Stimulated activated CD8-positive, alpha-beta memory T cell treated with anti-CD3 and anti-CD28 coated beads, Interleukin-4, amount 100 ng/mL, for 4 hours (primary cell): ENCODE measurements at places on chromosomes 4 and X.

- no peak for DNase-seq
Observed at GRCh38 chrX:154748712-154749339, 2.1 kb downstream of the GAB3 start.

- DNase-seq = no peak
Observed at GRCh38 chrX:68686097-68686977, 38.9 kb downstream of the STARD8 start.

- no peak for DNase-seq
Observed at GRCh38 chr4:1290165-1290977, 680 bp downstream of the MAEA start.

DNA sequence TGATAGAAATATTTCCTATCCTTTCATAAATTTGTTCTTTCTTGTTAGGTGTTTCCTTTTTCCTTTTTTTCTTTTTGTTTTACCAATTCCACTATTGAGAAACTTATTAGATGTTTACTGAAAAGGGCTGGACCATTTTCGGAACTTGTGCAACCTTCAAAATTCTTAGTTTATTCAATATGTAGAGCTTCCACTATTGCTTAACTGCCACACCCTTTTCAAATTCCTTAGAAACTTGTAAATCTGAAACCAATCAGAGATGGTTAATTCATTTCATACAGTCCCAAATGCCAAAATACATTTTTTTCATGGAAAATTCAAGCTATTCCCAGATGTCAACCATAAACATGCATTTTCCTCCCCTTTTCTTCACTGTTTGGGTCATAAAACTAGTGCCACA, 66.1 kb upstream of the SLC39A8 start:
- no peak for DNase-seq

DNA sequence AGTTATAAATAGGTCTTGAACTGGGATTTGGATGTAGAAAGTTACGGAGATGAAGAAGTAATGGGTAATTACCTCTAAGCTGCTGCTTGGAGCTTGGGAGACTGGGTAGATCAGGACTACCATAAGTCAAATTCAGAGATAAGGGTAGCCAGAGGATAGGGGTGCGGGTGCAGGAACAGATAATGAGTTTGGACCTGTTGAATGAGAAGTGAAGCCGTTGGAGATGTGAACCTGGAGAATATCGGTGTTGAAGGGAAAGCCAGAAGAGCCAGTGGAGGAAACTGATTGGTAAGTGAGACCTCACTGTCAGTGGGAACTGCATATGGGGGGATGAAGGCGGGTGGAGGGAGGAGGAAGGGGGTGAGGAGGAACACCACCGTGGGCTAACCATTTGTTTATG, 618 bp upstream of the FOXO4 start:
- DNase-seq = no peak

DNA sequence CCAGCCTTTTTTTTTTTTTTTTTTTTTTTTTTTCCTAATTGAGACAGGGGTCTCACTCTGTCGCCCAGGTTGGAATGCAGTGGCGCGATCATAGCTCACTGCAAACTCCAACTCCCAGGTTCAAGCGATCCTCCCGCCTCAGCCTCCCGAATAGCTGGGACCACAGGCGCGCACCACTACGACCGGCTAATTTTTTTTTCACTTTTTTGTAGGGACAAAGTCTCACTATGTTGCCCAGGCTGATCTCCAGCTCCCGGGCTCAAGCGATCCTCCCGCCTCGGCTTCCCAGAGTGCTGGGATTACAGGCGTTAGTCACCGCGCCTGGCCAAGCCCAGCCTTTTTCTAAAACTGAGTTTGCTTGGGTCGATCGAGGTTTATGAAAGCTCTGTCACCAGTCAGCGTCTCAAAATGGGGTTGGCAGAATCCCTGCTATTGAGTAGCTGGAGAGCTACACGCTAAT, 1.3 kb upstream of the OTUD5 start:
- DNase-seq = no peak

DNA sequence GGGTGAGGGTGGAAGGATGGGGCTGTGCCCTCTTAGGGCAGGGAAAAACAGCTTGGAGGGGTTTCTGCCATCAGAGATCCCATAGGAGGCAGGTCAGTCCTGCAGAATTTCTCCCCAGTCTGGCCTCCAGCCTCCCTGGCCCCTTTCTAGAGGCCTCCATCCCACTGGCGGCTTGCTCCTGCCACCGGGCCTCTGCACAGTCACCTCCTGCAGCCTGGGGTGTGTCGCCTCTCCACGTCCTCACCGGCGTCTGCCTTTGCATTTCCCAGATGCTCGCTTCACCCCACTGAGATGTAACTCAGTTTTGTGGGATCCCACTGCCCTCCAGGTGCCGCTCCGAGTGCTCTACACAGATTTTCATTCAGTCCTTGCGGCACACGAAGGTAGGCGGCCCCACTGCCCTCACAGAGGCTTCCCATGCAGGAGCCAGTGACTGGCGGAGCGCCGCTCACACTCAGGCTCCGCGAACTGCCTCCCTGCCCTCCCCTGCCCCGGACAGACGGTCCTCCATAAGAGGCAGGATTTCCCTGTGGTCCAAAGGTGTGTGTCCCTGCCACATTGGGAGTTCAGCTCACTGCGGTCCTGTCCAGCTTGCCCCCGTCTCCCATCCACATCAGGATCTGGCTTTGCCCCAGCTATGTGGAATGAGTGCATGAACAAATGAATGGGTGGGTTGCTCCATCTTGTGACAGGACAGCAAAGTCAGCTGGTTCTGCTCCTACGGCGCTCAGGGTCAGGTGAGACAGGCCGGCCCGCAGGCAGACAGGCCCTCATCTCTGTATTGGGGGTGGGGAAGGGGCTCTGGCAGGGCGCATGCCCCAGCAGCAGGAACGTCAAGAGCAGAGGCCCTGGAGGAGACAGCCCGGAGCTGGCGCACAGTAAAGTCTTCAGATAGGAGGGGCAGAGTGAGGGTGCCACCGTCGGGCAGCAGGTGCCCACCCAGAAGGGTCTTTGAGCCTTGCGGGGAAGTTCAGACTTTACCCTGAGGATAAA, 2.7 kb upstream of the TMEM271 start:
- DNase-seq = no peak

GRCh38 chr4:167642250-167642649, 408.0 kb upstream of the SPOCK3 start:
- DNase-seq = no peak

DNA sequence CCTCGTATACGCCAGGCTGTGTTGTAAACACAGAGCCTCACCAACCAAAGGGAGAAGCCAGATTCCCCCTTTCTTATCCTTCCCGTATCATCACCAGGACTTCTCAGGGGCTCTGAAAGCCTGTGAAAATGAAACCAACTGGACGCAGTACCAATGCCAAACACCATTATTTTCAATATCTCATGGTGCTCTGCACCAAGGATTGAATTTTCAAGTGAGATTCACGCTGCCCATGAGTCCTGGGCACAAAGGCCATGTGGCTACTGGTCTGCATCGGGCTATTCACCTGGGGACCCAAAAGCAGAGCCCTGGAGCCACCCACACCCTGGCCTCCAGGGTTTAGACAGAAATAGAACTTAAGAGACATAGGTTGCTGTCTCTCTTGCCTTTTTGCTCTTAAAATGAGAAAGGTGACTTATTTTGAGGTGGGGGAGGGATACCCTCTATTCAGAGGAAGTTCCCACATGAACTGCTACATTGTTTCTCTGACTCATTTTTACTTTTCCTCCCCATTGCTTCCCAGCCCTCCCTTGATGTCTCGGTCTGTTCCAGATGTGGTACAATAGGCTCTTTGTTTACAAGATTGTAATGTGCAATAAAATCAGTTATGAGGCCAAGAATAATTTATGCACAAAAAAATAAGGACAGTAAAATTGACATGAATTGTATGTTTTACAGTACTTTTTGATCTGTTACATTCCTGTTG, 55.4 kb downstream of the MAML3 start:
- DNase-seq = no peak

DNA sequence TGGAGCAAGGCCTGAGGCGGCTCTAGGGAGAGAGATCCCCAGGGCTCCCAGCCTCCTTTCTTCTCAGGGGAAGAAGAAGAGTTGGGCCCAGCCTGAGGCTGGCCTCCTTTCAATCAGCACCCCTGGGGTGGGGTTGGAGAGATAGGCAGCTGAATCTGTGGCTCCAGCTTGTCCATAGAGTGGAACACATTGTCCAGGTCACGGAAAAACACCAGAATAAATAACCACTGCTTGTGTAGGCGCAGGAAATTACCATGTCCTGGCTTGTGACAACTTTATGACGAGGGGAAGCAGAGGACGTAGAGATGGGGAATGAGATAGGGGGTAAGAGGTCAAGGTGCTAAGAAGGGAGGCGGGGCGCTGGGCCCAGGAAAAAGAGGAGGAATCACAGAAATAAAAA, 80.8 kb upstream of the EFNB1 start:
- DNase-seq = no peak

- DNase-seq = no peak
Observed at GRCh38 chr4:4836044-4836443, 23.4 kb upstream of the MSX1 start.

DNA sequence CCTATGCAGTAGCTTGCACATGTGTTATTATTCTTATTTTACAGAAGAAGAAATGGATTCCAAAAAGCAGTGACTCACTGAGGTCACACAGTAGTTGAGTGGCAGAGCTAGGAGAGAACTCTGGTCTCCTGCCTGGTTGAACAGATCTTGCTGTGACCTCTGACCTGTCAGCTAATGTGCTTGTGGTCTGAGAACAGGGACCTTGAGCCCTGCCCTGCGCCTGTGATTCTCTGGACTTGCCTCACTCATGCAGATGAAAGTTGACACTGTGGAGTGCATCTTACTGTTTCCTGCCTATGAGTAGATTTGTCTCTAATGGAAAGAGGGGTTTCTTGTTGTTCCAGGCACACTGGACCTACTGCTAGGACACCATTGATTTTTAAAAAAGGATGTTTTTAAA, 32.3 kb downstream of the ETNPPL start:
- DNase-seq = no peak

- DNase-seq = no peak
Observed at GRCh38 chr4:26351685-26352084, 30.9 kb downstream of the RBPJ start.

DNA sequence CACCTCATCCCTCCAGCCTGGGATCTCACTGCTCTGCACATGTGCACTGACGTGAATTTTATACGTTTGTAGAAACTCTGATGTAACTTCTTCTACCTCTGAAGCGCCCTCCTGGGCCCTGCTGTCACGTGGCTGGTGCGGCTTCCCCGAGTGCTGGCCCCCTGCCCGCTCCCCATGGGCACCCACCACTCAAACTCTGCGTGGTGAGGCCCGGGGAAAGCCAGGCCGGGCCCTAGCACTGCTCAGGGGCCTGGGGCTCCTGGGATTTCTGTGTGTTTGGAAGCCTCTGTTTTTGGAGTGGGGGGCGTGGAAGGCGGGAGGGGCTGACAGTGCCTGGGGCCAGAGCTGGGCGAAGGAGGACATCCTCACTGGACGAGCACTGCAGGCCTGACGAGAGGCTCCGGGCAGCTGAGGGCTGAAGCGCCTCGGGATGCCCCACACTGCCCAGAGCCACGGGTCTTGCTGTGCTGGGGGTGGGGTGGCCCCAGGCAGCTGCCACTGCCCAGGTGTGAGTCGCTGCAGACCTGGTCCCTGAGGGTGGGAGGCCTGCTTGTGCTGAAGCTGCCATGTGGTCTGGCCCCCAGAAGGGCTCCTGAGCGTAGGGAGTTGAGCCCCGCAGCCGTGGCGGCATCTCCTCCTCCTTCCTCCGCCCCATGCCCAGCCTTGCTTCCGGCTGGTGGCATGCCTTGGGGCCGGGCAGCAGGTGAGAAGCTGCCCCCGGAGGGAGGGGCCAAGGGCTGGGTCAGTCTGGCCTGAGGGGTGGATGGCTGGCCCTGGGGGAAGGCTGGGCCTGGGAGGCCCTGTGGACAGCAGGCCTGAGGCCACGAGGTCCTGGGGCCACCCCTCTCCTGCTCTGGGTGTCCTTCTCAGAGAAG, 7.7 kb downstream of the NAT8L start:
- DNase-seq = no peak

- no peak for DNase-seq
Observed at GRCh38 chr4:181138116-181138515, 1105.1 kb upstream of the TENM3 start.

DNA sequence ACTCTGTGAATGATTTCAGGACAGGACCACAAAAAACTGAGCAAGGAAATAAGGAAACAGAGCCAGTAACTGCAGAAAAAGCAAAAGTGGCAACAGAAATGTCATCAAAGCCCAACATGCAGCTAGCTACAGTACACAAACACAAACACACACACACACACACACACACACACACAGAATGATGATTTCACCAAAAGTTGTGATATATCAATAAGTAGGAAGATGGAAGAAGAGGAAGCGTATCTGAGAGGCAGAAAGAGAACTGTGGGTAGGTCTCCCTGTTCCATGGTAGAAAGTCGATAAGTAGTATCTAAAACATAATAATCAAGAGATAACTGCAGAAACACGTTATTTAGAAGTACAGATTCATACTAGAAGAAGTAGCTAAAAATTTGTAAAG, 148.3 kb downstream of the MGST2 start:
- DNase-seq = no peak

- no peak for DNase-seq
Observed at GRCh38 chr4:156420623-156421022, 467.0 kb upstream of the CTSO start.

GRCh38 chr4:78311306-78311705, 240.3 kb upstream of the ANXA3 start:
- no peak for DNase-seq

- no peak for DNase-seq
Observed at GRCh38 chrX:20527558-20528011, 260.9 kb upstream of the RPS6KA3 start.

DNA sequence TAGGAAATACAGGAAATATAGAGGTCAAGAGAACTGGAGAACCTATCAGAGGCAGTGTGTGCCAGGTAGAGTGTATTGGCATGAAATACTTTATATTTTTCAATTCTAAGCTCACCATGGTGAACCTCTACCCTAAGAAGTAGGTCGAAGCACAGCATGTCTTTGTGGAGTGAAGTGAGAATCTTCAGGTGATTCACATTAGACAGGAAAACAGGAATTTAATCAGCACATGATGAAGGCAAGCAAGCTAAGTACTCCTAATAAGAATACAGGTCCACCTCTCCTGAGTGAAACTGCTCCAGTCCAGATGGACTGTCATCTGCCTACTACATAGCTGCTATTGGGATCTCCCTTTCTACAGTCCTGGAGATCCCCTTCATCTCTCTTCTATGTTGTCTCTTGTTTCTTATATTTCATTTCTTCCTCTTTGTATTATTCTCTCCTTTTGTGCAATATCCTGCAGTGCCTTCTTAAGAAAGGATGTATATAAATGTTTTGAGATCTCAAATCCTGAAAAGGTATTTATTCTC, 159.0 kb downstream of the LRBA start:
- DNase-seq = no peak

GRCh38 chr4:104896660-104897645, 249.7 kb upstream of the TET2 start:
- DNase-seq = no peak

GRCh38 chr4:172109466-172109865, 296.3 kb downstream of the GALNTL6 start:
- DNase-seq = no peak

DNA sequence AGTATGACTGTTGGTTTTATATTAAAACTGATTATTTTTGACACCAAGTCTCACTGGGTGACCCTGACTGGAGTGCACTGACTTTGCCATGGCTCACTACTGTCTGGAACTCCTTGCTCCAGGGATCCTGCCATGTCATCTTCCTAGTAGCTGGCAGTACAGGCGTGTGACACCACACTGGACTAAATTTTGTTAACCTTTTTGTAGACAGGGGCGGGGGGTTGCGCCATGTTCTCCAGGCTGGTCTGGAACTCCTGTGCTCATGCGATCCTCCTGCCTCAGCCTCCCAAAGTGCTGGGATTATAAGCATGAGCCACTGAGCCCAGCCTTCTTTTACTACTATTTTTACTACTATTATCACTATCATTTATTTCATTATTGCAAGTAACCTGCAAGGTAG, 8.9 kb downstream of the XAGE1A start:
- DNase-seq = no peak
